Uterine smooth muscle cell (primary cell): ENCODE measurements at places on chromosomes 11 and 22. TPM values are rescaled to one million over a fixed set of nuclear protein-coding genes. Genes with fewer than 3 reads are reported as not detected.

The SMTNL1 gene
- not detected in 2 replicates for total RNA-seq

The CRACR2B gene
- 1.00 and 1.9 TPM in 2 replicates for total RNA-seq

The HOATZ gene
- under 0.01 TPM in 1 of 2 replicates, not detected in the other for total RNA-seq

The PKDREJ gene
- total RNA-seq, result not detected in 2 replicates

The SEPTIN3 gene
- under 0.01 and 0.37 TPM in 2 replicates for total RNA-seq

The PPFIBP2 gene
- total RNA-seq, result 8.1 and 16.9 TPM in 2 replicates

The SAC3D1 gene
- 8.4 and 20.3 TPM in 2 replicates for total RNA-seq

The FAU gene
- 229 and 277 TPM in 2 replicates for total RNA-seq

The TSKU gene
- total RNA-seq, result 5.1 and 9.4 TPM in 2 replicates

The RFPL3 gene
- not detected in 2 replicates for total RNA-seq

The MRGPRE gene
- total RNA-seq, result not detected in 2 replicates

The KRTAP5-11 gene
- total RNA-seq, result not detected in 2 replicates

The UPB1 gene
- not detected in 2 replicates for total RNA-seq

The MAPK8IP2 gene
- total RNA-seq, result 0.33 and 0.37 TPM in 2 replicates

The MRGPRF gene
- total RNA-seq, result 33.6 and 44.1 TPM in 2 replicates

The MRPL49 gene
- total RNA-seq, result 43.4 and 52.5 TPM in 2 replicates
